Stimulated activated CD8-positive, alpha-beta memory T cell treated with anti-CD3 and anti-CD28 coated beads, Interleukin-4, amount 100 ng/mL, for 4 hours (primary cell): ENCODE measurements at places on chromosomes 1 and 21.

DNA sequence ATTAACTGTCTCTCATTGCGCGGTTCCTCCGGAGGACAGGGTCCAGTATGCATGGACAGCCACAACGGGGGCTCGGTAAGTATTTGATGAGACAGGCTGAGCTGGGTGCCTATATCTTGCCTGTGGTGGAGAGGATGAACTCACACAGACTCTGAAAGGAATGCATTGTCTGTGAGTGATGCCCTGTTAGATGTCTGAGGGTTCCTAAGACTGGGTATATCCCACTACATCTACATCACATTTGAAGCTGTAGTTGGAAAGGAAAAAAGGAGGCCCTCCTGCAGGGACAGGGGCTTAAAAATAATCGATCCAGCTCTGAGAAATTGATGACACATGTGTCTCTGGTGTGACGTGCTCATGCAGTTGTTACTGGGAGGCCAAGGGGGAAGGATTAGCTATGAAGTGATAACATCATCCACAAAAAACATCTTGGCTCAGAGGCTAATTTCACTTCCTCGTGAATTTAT lies 1.9 kb downstream of the ADARB1 start:
- DNase-seq: no peak

- DNase-seq: no peak
These were observed 65.1 kb upstream of the BMP8A start for GRCh38 chr1:39426346-39426745.

DNA sequence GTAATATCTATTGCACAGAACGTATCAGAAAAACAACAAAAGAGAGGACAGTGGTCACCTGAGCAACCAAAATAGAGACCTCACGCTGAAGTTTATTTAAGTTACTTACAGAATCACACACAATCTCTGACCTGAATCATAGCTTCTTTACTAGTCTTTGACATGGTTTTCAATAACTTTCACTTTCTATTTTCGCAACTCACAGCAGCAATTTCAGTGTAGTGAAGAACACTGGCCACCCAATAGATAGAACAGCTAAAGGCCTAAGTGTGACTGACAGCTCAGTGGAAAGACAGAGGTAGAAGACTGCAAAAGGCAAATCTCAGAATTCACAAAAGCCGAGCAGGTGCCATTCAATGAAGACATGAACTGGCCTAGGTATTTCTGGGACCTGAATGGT lies 435.6 kb upstream of the CHRM3 start:
- no peak for DNase-seq

GRCh38 chr1:239197871-239198270 lies 188.5 kb upstream of the CHRM3 start:
- no peak for DNase-seq

DNA sequence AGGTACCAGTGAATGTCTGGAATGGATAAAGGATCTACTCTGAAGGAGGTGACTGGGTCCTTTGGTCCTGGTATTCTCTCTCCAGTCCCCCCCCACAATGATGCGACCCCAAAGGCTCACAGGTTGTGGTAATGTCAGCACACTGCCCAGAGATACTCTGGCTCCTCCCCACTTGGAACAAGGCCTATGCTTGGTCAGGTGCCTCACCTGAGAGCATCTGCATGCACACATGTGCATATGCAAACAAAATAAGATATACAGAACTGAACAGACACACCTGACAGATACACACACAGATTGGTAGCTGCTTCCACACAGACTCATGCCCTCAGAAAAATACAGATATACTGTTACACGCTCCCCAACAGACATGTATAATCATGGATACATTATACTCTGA lies 33.5 kb downstream of the DMAP1 start:
- DNase-seq: no peak

DNA sequence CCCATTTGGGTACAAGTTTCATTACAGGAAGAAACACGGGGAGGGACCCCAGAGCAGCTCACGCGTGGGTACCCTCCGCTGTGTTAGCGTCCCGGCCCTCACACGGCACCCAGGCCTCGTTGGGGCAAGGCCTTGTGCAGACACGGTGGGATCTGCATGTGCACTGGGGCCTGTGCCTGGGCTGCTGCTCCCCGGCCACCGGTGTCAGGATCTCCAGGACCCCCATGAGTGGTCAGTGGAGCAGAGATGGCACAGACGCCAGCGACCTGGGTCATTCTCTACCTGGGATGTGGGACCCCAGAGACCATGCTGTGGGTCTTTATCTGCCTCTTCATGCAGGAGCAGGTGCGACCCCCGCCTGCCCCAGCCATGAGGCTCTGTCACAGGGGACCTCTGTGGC lies 5.4 kb upstream of the SAMD11 start:
- no peak for DNase-seq

DNA sequence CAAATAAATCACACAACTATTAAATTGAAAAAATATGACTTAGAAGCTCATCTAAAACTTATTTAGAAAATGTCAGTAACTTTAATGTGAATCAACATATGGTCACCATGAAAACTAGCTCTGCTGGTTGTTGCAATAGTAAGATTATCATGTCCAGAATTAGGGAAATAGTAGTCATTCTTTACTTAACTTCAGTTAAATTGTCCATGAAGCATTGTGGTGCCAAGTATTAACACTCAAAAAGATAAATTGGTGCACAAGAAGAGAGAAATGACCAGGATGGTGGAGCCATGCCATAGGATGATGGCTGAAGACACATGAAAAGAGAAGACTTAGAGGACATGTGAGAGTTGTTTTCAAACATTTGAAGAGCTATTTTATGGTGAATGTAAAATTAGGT lies 130.2 kb upstream of the PTGFR start:
- DNase-seq: no peak

GRCh38 chr1:109793486-109794318 lies 30.0 kb upstream of the EPS8L3 start:
- no peak for DNase-seq

DNA sequence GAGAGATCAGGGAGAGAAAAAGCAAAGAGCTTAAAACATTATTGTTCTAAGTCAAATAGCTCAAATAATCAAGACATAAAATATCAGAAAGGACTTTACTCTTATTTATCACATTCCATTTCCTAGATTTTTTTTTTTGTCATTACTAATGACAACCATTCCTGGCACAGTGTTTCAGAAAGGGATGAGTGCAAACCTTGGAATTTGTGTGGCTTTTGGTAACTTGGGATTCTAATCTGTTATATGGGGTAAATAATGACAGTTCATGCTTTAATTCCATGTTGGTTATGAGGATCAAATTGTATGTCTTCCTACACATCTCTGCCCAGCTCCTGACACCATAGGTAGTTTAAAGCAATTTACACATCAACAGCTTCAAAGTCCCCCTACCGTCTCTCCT lies 358.4 kb upstream of the ADGRL4 start:
- no peak for DNase-seq

GRCh38 chr1:166811691-166812090 lies 27.6 kb upstream of the POGK start:
- no peak for DNase-seq

DNA sequence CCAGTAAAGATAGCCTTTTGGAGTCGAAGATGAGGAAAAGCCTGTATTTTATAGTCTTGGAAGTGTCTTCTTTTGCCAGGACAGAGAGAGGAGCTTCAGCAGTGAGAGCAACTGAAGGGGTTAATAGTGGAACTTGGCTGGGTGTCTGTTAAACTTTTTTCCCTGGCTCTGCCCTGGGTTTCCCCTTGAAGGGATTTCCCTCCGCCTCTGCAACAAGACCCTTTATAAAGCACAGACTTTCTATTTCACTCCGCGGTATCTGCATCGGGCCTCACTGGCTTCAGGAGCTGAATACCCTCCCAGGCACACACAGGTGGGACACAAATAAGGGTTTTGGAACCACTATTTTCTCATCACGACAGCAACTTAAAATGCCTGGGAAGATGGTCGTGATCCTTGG lies at the start of gene VCAM1:
Gene VCAM1 (plus strand): TSS at position 253 of the 400 bp plus-strand sequence. CDS start 119 bp downstream, at position 372.
- no peak for DNase-seq

DNA sequence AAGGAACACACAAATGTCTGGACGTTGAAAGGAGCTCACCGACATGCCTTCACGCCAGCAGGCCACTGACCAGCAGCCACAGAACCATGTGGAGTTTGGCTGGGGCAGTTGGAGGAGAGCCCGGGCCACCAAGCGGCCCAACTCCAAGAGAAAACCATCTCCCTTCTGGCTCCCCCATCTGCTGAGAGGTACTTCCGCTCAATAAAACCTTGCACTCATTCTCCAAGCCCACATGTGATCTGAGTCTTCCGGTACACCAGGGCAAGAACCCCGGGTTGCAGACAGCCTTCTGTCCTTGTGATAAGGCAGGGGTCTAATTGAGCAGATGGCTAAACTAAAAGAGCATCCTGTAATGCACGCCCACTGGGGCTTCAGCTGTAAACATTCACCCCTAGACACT lies 24.4 kb downstream of the RGS4 start:
- no peak for DNase-seq

DNA sequence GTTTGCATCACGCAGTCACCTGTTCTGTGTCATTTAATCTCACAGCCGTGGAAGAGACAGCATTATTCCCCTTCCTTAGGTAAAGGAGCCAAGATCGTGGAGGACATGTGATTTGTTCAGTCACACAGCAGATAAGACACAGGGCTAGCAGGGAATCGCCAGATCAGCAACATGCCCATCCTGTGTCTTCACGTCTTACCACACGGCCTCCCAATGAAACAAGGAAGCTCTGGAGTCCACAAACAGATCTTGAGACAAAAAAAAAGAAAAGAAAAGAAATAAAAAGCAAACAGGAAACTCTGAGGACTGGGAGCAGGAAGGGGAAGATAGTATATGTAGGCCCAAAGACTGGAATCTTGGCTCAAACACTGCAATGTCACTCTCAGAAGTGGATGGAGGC lies 155.3 kb downstream of the ADSS2 start:
- no peak for DNase-seq

DNA sequence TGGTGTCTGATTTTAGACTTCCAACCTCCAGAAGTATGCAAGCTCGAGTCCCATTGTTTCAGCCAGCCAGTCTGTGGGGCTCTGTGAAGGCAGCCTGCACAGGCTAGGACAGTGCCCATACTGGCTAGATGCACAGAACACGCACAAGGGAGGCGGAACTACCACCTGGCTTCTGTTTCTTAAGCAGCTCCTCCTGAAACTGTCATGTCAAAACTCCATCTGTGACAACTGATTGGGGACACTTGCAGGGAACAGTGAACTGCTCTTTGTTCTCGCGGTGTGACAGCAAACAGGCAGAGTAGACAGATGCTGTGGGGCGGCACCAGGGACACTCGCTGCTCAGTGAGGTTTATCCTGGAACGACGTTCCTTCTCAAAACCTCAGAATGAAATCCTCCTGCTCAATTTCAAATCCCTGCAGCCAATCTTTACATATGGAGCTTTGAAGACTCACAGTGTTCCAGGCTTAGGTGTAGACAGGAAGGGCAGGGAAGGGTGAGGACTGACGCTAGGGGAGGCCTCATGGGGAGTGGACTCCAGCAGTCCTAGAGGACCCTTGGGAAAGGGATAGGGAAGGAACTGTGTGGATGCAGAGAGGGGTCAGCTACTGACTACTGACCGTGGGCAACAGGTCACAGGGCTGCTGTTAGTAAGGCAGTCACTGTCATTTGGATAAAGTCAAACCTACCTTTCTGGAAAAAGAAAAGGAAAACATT lies 73.8 kb downstream of the ERG start:
- no peak for DNase-seq

- DNase-seq: no peak
These were observed 40.8 kb upstream of the NEXN start for GRCh38 chr1:77847621-77848080.

DNA sequence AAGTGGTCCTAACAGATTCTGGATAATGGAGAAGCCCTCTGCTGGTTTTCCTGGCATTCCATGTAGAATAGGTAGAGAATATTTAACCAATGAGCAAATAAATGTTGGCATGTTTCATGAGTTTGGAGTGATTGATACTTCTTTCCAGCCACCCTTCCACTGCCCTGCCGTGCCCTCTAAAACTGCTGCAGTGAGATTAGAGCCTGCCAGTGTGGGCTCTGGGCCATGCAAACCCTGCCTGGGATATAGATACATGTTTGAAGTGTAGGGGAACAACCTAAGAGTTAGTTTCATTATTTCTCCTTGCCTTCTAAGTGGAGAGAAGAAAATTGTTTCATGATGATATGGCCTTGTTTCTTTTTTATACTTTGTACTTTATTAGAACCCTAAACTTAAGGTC lies 10.4 kb downstream of the UBE2Q1 start:
- DNase-seq: no peak

DNA sequence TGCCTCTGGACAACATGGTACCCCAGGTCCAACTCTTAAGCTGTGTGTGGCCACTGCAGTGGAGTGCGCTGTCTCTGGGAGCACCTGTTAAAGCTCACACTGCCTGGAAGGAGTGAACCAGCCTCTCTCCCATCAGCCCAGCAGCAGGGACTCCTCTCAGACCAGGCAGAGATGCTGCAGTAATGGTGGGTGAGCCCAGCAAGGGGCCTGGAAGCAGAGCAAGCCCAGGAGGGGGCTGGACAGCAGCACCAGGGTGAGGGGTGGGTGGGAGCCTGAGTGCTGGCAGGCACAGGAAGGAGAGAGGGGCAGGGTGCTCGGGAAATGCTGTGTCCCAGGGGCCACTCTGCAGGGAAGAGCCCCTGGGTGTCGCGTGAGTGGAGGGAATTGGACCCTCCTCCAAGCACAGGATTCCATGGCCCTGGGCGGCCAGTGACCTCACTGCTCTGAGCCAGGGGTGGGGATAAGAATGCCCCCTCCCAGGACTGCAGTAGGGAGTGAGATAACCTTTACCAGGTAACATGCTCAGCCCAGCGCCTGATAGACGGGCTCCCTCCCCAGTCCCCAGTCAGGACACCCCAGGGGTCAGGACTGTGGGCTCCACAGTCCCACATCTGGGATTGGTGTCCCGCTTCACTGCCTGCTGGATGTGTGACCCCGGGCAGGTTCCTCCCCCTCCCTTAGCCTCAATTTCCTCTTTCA lies 313.1 kb downstream of the MATN1 start:
- no peak for DNase-seq

DNA sequence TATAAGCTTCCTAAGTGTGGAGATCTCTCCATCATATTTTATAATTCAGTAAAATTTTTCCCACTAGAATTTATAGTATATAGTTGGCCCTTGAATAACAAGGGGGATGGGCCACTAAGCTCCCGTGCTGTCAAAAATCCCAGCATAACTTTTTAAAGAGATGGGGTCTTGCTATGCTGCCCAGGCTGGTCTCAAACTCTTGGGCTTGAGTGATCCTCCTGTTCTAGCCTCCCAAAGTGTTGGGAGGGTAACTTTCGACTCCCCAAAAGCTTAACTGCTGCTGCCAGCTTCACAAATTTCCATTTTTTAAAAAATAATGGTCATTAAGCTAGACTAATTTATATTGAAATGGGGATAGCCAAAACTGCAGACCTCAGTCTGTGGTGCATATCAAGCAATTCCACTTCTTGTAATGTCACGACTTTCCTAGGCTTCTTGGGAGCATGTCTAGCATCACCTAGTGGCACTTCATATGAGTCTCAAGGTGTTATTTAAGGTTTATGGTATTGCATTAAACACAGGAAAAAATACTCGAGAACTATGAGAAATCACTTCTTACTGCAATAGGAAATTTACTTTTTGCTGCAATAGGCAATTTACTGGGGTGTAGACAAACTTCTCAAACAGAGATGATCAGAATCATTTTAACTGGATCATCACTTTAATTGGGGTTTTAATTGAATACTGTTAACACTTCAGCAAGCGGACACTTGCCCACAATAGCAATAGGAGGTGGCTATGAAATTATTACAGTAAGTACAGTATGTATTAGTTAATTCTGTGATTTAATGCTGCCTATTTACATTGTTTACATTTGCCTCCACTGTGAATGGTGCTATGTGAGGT lies 19.3 kb upstream of the ACTA1 start:
- DNase-seq: no peak

- no peak for DNase-seq
These were observed 193.8 kb downstream of the LMX1A start for GRCh38 chr1:165162671-165163241.

GRCh38 chr1:36034692-36035091 lies 49.2 kb upstream of the TEKT2 start:
- DNase-seq: no peak
